ENCODE measurements at places on chromosomes 3 and 15.

- no peak for DNase-seq
Observed at GRCh38 chr15:65344914-65345275, 32.9 kb downstream of the IGDCC3 start.

DNA sequence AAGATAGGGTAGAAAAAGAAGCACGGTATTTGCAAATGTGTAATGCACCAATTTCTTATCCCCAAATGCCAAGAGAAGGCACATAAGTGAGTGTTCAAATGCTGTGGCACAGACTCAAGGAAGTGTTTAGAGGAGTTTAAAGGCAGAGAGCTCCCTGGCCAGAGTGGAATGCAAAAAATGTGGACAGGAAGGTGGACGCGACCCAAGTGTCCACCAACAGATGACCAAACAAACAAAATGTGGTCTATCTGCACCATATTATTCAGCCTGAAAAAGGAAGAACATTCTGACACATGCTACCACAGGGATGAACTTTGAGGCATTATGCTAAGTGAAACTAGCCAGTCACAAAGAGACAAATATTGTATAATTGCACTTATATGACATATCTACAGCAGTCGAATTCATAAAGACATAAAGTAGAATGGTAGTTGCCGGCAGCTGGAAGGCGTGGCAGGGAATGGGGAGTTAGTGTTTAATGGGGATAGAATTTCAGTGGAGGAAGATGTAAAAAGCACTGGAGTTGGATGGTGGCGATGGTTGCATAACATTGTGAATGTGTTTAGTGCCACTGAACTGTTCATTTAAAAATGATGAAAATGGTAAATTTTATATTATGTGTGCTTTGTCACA lies 126.6 kb downstream of the SRGAP3 start:
- no peak for DNase-seq

- no peak for DNase-seq
Observed at GRCh38 chr15:59255680-59256336, 49.2 kb downstream of the LDHAL6B start.

- no peak for DNase-seq
Observed at GRCh38 chr3:193688834-193689714, 96.1 kb downstream of the OPA1 start.

DNA sequence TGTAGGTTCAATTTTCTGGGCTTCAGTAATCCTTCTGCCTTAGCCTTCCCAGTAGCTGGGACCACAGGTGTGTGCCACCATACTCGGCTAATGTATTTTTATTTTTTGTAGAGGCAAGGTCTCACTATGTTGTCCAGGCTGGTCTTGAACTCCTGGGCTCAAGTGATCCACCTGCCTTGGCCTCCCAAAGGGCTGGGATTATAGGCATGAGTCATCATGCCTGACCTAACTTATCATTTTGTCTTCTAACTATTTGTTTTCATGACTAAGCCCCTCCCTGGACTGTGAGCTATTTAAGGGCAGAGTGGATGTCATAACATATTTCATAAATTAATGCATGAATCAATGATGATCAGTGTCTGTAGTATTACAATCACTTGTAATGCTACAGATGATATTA lies 56.1 kb upstream of the PIAS1 start:
- no peak for DNase-seq

Data from activated CD4-positive, CD25-positive, alpha-beta regulatory T cell treated with anti-CD3 and anti-CD28 coated beads, Interleukin-2, amount 50 U/mL, for 72 hours (primary cell).